AG04450 (cell line): ENCODE measurements at places on chromosomes 7 and 10.

DNA sequence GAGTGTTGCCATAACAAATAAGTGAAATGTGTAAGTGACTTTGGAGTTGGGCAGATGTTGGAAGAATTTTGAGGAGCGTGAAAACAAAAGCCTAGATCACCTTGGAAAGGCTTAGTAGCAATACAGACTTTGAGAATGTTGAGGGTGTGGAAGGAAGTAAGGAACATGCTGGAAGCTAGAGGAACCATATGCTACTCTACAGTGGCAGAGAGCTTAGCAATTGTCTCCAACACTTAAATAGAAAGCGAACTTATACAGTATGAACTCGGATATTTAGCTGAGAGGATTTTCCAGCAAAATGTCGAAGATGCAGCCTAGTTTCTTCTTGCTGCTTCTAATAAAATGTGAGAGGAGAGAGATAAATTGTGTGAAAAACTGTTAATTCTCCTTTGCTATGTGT lies 271.2 kb downstream of the ADRA2A start:
- DNase-seq: no peak

GRCh38 chr10:60869652-60870415 lies 74.2 kb downstream of the RHOBTB1 start:
- DNase-seq: no peak

- DNase-seq: no peak
Observed at GRCh38 chr10:133366130-133366478, 7.0 kb downstream of the ECHS1 start.

- no peak for DNase-seq
Observed at GRCh38 chr10:13352519-13352918, 4.4 kb upstream of the SEPHS1 start.

DNA sequence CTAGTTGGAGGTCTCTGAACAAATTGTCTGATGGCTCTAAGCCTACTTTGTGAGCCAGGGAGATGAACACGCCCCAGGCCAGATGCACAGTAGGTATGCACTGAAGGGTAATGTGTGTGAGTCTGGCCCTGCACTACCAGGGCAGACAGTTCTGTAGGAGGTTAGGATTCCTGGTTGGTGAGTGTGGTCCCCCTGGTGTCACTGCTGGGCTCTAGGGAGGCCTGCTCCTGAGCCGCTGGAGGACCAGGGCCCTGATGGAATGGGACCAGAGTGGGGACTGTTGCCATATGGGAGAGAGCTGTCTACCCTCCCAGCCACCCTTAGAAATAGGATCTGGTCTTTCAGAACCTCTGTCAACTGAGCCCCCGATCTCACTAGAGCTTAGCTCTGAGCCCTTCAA lies 42.0 kb downstream of the CDH23 start:
- DNase-seq: no peak

GRCh38 chr7:29328811-29329210 lies 134.2 kb downstream of the CHN2 start:
- no peak for DNase-seq

GRCh38 chr7:6446838-6447580 lies 745 bp downstream of the DAGLB start:
- no peak for DNase-seq
